ENCODE measurements at places on chromosomes 16 and 17.

DNA sequence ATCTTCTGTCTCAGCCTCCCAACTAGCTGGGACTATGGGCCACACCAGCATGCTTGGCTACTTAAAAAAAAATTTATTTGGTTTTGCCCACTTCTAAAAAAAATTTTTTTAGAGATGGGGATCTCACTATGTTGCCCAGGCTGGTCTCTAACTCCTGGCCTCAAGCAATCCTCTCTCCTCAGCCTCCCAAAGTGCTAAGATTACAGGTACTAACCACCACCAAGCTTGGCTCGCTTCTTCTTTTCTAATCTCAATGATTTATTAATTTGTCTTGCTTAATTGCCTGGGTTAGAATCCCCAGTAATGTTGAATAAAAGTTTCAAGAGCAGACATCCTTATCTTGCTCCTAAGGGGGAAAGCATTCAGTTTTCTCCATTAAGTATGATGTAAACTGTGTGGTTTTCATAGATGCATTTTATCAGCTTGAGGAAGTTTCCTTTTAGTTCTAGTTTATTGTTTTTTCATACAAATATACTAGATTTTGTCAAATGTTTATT lies 65.8 kb upstream of the NACA2 start:
- no peak for DNase-seq

GRCh38 chr17:41065829-41066624 lies at the start of gene KRTAP2-4:
TSS of gene KRTAP2-4 (minus strand) at chr17:41065879. CDS start at chr17:41065845, 34 bp downstream.
- DNase-seq: no peak

DNA sequence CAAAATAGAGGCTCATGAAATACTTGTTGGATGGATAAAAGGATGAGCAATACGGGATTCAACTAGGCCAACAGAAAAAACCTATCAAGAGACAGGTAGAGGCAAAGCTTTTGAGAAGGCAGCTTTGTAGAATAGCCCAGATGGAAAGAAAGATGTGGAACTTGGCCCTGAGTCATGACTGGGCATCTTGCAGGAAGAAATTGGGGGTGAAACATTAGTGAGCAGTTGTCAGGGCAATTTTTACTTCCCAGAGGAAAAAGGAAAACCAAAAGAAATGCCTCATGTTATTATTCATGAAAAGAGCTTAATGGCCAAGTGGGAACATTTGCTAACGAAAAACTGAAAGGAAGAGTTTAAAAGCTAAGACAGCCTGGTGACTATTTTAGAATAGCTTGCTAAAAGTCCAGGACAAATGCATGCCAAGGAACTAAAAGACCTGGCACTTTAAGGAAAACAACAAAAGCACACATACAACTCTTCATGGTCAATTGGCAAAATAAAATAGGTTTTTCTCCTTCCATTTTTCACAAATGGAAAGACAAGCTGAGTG lies 180.1 kb downstream of the HS3ST3A1 start:
- no peak for DNase-seq

DNA sequence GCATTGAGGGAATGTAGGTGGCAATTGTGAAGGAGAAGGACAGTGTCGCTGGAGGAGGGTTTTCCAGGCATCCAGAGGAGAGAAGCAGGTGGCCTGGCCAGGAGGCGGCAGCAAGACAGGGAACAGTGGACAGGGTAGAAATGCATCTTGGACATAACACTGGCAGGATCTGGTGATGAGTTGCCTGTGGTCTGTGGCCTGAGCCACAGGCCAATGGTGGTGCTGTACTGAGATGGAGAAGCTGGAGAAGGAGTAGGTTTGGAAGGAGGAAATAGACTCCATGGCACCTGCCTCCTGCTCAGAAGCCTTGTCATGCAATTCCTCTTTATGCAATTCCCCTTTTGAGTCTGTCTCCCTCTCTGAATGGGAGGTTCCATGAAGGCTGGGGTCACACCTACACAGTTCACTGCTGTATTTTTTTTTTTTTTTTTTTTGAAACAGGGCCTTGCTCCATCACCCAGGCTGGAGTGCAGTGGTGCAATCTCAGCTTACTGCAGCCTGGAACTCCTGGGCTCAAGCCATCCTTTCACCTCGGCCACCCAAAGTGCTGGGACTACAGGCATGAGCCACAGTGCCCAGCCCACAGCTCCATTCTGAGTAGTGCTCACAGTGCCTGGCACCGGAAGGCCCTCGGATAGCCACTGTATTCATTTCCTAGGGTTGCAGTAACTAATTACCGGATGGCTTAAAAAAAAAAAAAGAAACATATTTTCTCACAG lies 13.5 kb upstream of the CACNG4 start:
- DNase-seq: no peak

- DNase-seq: no peak
These were observed at the start of gene NAGS for GRCh38 chr17:44004077-44004760. TSS of gene NAGS (plus strand) at chr17:44004622. CDS start at chr17:44004664, 42 bp downstream.

DNA sequence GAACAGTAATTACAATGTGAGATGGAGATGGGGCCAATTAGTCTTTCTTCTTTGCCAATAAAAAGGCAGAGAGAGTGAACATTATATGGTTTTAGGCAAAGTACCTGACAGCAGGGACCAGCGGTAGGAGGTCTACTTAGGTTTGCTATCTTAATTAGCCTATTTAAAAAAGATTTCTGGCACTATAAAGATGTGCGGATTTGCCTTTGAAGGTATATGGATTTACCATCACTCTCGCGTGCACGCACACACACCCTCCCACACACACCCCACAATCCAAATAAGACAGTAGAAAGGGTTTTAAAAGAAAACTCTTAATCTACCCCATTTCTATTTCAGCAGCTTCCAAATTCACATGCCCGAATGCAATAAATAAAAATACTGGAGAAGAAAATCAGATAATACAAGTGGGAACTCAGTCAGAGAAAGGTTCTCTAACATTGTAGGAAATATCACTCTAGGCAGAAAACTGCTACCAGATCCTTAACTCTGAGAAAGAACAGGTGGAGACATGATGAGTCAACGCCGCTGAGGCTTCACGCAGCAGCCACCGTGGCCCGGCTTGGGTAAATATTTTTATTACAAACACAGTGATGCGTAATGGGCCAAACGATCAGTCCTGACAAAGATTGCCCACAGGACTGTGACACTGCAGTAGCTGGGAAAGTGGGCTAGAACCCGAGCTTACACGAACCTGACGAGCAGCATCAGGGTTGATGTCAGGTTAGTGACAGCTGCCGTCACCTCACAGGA lies 66.6 kb upstream of the AXIN2 start:
- DNase-seq: peak; percentile 85

DNA sequence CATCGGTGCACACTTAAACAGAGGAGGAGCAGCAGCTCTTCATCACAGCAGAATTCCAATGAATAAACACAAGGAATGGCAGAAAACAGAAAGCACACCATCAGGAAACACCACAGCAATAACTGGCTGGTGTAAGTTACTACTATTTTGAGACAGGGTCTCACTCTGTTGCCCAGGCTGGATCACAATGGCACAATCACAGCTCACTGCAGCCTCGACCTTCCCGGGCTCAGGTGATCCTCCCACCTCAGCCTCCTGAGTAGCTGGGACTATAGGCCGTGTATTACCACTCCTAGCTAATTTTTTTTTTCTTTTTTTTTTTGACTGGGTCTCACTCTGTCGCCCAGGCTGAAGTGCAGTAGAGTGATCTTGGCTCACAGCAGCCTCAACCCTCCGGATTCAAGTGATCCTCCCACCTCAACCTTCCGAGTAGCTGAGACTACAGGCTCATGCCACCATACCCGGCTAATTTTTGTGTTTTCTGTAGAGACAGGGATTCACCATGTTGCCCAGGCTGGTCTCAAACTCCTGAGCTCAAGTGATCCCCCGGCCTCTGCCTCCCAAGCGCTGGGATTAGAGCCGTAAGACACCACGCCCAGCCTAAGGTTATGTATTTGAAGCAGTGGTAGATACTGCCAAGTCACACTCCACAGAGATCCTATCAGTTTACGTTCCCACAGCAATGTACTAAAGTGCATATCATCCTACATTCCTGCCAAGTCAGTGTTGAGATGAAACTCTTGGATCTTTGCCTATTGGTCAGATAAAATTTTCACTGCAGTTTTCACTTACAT lies 20.7 kb downstream of the TRAP1 start:
- DNase-seq: no peak

DNA sequence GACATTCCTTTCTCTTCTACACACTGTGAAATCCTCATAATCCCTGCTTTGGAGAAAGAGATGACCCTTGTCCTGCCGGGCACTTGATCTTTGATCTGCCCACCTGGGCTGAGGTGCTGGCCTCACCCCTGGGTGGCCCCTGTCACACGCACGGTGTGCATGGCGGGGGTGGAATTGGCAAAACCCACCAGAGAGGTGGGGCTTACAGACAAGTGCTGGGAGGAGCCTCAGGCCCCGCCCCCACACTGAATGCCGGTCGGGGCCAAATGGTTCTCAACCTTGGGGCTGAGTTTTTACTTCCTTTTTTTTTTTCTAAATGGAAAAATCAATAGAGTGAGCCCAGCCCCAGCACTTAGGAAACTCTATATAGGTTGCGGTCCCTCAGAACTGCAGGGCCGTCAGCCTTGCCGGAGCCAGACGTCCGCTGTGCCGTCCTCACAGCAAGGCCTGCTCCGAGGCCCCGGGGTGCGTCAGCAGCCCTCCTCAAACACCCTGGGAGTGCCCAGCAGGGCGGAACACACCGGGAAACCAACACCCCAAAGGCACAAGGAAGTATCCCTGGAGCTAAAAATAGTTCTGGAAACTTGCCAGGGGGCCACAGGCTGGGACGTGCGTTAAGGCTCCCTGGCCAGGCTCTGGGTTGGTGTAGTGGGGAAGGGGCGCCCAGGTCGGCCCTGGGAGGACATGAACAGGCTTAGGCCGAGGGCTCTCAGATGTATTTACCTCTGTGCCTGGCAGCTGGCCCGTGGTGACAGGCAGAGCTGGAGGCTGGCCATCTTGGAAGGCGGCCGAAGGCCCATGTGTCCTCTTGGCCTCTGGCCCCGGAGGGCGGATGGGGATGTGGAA lies 11.0 kb downstream of the GPRC5C start:
- no peak for DNase-seq

GRCh38 chr17:44575403-44575802 lies 18.1 kb downstream of the FZD2 start:
- DNase-seq: no peak

- DNase-seq: peak; percentile 43
These were observed 11.4 kb downstream of the SPNS2 start for GRCh38 chr17:4509923-4510617.

DNA sequence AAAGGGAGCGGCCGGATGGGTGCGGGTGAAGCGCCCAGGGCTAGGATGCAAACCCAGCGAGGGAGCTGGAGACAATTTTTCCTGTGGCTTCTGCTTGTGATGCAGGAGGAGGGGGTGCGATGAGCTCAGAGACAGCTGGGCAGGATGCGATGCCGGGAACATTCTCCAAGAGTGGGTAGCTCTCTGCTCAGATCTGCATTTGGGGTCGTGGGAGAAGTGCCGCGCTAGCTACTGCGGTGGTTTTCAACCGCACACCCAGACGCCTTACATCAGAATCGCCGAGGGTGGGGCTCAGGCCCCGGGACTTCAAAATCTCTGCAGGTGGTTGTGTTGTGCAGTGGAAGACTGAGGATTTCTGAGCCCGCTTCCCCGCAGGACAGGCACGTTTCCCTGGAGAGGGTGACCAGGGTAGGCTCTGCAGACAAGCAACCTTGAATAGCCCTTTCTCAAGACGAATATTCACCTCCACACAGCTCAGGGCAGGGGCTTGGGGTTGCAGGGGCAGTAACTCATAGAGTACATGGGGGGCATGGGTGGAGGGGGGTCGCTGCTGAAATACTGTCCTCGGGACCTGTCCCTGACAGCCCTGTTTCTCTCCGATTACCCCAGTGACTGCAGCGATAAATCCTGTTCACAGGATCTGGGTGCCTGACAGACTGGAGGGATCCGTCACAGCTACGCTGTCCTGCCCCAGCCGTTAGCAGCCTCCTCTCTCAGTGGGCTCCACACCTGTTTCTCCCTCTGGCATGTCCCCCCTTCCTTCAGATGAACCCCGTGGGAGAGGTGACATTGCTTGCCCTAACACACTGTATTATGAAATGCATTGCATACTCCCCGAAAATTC lies 63.3 kb downstream of the HAPSTR1 start:
- DNase-seq: no peak

DNA sequence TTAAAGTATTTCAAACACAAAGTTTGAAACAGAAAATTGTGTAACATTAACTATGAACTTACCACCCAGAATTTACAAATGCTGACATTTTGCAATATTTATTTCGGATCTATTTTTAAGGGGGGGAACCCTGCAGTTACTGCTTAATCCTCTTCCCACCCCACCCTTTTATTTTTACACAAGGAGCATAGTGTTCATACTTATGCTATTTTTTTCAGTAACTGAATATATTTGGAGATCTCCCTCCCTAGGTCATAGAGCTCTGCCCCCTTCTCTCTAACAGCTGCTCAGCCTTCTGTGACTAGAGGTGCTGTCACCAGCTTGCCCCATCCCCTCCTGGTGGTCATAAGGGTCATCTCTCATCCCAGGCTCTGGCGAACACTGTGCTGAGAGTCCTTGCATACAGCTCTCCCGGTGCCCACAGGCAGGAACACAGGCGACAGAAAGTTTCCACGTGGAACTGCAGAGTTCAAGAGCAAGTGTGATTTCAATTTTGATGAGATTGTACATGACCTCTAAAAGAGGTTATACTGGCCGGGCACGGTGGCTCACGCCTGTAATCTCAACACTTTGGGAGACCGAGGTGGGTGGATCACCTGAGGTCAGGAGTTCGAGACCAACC lies 44.2 kb downstream of the SNX20 start:
- DNase-seq: no peak

DNA sequence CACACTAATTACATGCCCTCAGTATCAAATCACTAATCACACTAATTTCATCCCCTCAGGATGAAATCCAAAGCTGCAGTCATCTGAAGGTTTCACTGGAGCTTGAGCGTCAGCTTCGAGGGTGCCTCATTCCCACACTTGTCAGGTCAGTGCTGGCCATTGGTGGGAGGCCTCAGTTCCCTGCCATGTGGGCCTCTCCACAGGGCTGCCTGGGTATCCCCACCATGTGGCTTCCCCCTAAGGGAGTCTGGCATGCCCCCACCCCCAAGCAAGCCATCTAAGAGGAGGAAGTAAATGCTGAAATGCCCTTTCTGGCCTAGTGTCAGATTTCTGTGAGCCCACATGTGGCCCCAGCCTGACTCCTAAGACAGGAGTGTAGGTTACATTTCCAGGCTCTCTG lies 78.6 kb upstream of the CDH5 start:
- no peak for DNase-seq

DNA sequence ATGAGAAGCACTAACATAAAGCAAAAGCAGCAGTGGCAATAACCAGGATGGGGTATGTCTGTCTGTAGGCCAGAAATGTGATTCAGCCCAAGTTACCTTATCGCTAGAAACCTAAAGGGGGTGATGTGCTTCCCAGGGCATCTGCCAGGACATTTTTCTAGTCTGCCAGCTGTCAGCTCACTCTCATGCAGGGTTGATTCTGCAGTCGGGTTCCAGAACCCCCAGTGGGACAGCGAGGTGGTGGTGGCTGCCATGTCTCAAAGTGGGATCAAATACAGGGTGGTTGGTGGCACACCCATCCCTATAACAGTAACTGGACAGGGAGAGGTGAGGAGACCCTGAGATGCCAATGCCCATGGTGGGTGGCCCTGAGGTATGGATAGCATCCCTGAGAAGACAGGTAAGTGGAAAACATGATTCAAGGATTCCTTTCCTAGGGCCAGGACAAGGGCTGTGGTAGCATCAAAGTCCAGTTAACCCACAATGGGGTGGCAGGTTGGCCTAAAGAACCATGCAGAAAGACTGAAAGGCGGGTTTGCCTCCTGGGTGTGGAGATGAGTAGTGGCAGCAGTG lies 84.3 kb downstream of the TNFRSF13B start:
- no peak for DNase-seq
